SJCRH30 (cell line): ENCODE measurements at places on chromosomes 12 and 14. TPM values are rescaled to one million over a fixed set of nuclear protein-coding genes. Genes with fewer than 3 reads are reported as not detected.

GRCh38 chr14:52802597-52802996, 11.2 kb upstream of the GNPNAT1 start:
- H3K4me3 ChIP-seq = no peak overlapping the region
- no peaks in the 10 kb centered on the region for H3K4me1 ChIP-seq
- H3K27me3 ChIP-seq = no peaks in the 10 kb centered on the region

The MUCL1 gene
- not detected in 2 replicates for total RNA-seq

The ADGRD1 gene
- total RNA-seq = 0.13 and 0.36 TPM in 2 replicates

DNA sequence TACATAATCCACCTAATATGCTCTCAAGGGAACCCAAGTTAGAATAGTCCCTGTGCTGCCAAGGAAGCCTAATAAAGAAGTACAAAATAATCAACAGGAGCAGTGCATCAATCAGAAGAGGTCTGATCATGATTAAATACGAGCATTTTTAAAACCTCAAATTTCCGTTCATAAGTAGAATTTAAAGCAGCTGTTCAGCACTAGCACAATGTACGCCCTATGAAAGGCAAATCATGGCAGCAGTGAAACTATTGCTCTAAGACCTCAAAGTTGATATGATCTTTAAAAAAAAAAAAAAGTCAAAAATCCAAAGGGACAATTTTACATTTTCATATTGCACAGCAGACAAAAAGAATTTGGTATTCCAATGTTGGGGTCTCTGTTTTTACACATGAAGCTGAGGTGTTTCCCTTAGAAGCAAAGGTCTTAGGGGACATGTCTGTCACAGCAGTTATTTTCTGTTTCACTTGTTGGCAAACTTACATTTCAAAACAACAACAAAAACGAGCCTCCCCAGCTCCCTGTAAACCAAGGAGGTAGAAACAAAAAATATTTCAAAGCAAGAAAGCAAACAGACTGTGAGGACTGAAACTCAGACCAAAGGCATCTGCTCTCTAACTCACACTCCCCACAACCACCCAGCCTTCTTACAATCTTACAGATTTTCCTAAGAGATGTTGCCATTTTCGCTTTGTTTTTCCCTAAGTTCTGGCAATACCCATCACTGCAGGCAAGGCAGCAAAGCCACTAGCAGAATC, 28.2 kb downstream of the SOX5 start:
- H3K36me3 ChIP-seq = no peaks in the 10 kb centered on the region
- DNase-seq = no peak
- no peaks in the 10 kb centered on the region for H3K4me1 ChIP-seq
- H3K4me3 ChIP-seq = no peak overlapping the region
- H3K27me3 ChIP-seq = no peaks in the 10 kb centered on the region

The MIPOL1 gene
- 10.6 and 11.1 TPM in 2 replicates for total RNA-seq

GRCh38 chr12:1130164-1130563, 139.1 kb downstream of the ERC1 start:
- H3K36me3 ChIP-seq = 0 out of 2 replicates have a peak, but pooled peaks cover 5% of the 10 kb centered on the region
- no peak overlapping the region for H3K4me3 ChIP-seq
- no peaks in the 10 kb centered on the region; the same call in 1 of the 2 replicates for H3K4me1 ChIP-seq

DNA sequence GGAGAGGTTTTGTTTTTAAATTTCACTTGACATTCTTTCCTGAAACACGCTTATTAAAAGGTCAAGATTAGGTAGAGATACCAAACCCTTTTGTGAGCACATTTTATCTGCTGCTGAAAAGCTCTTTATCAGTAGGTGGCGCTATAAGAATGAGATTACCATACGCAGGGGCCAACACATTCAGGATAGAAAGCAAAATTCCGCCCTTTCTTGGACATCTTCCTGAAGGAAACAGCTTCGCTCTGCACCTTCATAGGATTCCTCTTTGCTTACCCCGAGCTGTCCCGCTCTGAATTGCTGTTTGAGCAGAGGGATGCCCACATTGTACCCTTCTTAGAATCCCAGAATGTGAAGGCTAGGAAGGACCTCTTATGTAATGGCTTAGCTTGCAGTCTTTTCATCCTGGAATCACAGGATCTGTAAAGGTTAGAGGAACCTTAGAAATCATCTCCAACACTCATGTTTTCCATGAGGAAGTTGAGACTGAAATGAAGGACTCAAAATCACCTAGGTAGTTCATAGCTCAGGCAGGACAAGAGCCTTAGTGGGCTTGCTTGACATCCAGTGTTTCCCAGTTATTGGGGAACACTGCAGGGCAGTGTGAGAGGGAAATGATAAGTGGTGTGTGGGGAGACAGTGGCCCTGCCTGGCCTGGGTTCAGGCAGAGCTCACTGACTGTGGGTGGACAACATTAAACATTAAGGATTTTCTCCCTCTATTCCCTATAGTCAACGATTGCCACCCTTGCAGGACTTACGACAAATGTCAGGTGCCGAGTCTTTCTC, 38.7 kb upstream of the CRY1 start:
- no peaks in the 10 kb centered on the region for H3K36me3 ChIP-seq
- no peak overlapping the region for H3K27ac ChIP-seq
- peak; percentile 17 for DNase-seq
- H3K4me3 ChIP-seq = no peak overlapping the region
- H3K4me1 ChIP-seq = no peaks in the 10 kb centered on the region

The ZDHHC22 gene
- total RNA-seq = 12.1 and 13.4 TPM in 2 replicates

GRCh38 chr12:40598073-40598472, 94.2 kb upstream of the CNTN1 start:
- no peaks in the 10 kb centered on the region for H3K27me3 ChIP-seq
- H3K4me3 ChIP-seq = no peak overlapping the region
- no peaks in the 10 kb centered on the region for H3K36me3 ChIP-seq
- DNase-seq = no peak
- H3K4me1 ChIP-seq = no peaks in the 10 kb centered on the region

- peak; percentile 87 for DNase-seq
- peak overlapping the region; percentile 28; the same call in 1 of the 2 replicates for H3K27ac ChIP-seq
- no peaks in the 10 kb centered on the region for H3K36me3 ChIP-seq
- H3K4me3 ChIP-seq = no peak overlapping the region
- no peaks in the 10 kb centered on the region for H3K27me3 ChIP-seq
Observed at GRCh38 chr12:6370994-6371754, 4.2 kb downstream of the SCNN1A start.

The TAS2R9 gene
- 0.15 and 0.16 TPM in 2 replicates for total RNA-seq

DNA sequence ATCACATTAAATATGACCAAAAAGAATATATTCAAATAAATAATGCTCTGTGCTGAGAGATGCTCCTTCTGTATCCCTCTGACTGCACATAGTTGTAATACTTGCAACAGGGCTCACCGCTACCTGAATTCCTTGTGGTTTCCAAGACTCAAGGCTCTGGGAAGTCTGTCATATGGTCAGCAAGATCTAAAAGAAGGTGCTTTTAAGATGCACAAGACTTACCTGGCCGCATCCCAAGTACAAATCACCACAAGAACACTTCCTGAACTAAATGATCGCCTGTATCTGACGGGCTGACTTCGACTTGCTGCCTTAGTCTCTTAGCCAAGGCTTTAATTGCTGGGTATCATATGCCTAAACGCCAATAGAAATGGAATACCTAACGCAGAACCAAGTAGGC, 67.2 kb downstream of the HECTD4 start:
- no peaks in the 10 kb centered on the region; the same call in 1 of the 2 replicates for H3K36me3 ChIP-seq
- H3K4me3 ChIP-seq = no peak overlapping the region
- H3K27me3 ChIP-seq = no peaks in the 10 kb centered on the region

DNA sequence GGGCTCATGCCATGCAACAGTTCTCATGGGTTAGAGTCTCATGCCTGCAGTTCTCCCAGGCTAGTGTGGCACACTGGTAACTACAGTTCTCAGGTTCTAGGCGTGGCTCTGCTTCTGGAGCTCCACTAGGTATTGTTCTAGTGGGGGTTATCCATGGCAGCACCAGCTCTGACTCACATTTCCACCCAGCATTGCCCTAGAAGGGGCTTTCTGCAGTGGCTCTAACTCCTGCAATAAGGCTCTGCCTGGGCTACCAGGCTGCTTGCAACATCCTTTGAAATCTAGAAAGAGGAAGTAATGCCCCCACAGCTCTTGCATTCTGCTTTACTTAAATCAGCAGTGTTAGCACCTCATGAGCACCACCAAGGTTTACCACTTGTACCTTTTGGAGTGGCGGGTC, 220.3 kb upstream of the ARID2 start:
- H3K36me3 ChIP-seq = no peaks in the 10 kb centered on the region
- H3K27me3 ChIP-seq = no peaks in the 10 kb centered on the region
- no peak for DNase-seq
- no peak overlapping the region for H3K4me3 ChIP-seq

DNA sequence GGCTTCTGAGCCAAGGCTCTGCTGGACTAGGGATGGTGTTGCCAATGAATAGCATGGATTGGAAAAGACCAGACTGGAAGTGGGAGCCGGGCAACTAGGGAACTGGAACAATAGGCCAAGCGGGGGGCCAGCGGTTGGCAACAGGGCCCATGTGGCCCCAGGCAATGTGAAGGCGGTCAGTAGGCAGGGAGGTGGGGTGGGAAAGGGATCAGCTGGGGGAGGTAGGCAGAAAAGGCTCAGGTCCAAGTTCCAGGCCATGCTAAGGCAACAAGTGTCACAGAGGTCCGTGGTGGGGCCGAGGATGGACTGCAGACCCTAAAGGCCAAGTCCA, 14.9 kb upstream of the MLXIP start:
- peak; percentile 48 for DNase-seq
- H3K4me1 ChIP-seq = peaks cover 34% of the 10 kb centered on the region
- H3K27me3 ChIP-seq = no peaks in the 10 kb centered on the region
- peak overlapping the region; percentile 48 for H3K4me3 ChIP-seq
- peak overlapping the region; percentile 65 for H3K27ac ChIP-seq

- no peaks in the 10 kb centered on the region for H3K27me3 ChIP-seq
- DNase-seq = no peak
- H3K36me3 ChIP-seq = no peaks in the 10 kb centered on the region
- no peak overlapping the region for H3K4me3 ChIP-seq
Observed at GRCh38 chr12:7857971-7858370, 14.7 kb downstream of the SLC2A14 start.

GRCh38 chr12:120231316-120232011, 30.6 kb upstream of the RPLP0 start:
- H3K27me3 ChIP-seq = no peaks in the 10 kb centered on the region
- H3K4me3 ChIP-seq = peak overlapping the region; percentile 31
- peak; percentile 77 for DNase-seq
- no peaks in the 10 kb centered on the region for H3K36me3 ChIP-seq
- peak overlapping the region; percentile 98 for H3K27ac ChIP-seq

- DNase-seq = peak; percentile 84
- H3K27ac ChIP-seq = peak overlapping the region; percentile 74
- peaks cover 12% of the 10 kb centered on the region for H3K4me1 ChIP-seq
- no peaks in the 10 kb centered on the region for H3K27me3 ChIP-seq
- H3K4me3 ChIP-seq = no peak overlapping the region
- H3K36me3 ChIP-seq = peaks cover 7% of the 10 kb centered on the region; the same call in 1 of the 2 replicates
Observed at GRCh38 chr14:69464829-69465228, 19.7 kb upstream of the PLEKHD1 start.

GRCh38 chr14:79840103-79840502, 371.2 kb downstream of the DIO2 start:
- no peaks in the 10 kb centered on the region for H3K4me1 ChIP-seq
- no peak overlapping the region for H3K4me3 ChIP-seq
- H3K27ac ChIP-seq = no peak overlapping the region
- no peaks in the 10 kb centered on the region for H3K27me3 ChIP-seq
